ENCODE measurements at places on chromosomes 1 and 21. TPM values are rescaled to one million over a fixed set of nuclear protein-coding genes. Genes with fewer than 3 reads are reported as not detected.

GRCh38 chr1:50966991-50967390 is 3.1 kb upstream of the CDKN2C start:
- no peaks in the 10 kb centered on the region for H3K4me1 ChIP-seq
- peak overlapping the region; percentile 99 for H3K27ac ChIP-seq
- peak overlapping the region; percentile 85 for H3K4me3 ChIP-seq
- H3K27me3 ChIP-seq, result no peaks in the 10 kb centered on the region
- no peak for DNase-seq
- H3K36me3 ChIP-seq, result no peaks in the 10 kb centered on the region

- no peak for DNase-seq
- peak overlapping the region; percentile 75 for H3K27ac ChIP-seq
- H3K4me1 ChIP-seq, result peaks cover 23% of the 10 kb centered on the region
Observed at GRCh38 chr1:9687120-9687873, 35.8 kb downstream of the PIK3CD start.

- H3K4me1 ChIP-seq, result peaks cover 3% of the 10 kb centered on the region
- H3K27me3 ChIP-seq, result no peaks in the 10 kb centered on the region
- no peaks in the 10 kb centered on the region for H3K36me3 ChIP-seq
Observed at GRCh38 chr1:168430321-168430720, 113.5 kb downstream of the XCL2 start.

- H3K36me3 ChIP-seq, result no peaks in the 10 kb centered on the region
- H3K27me3 ChIP-seq, result no peaks in the 10 kb centered on the region
- no peak for DNase-seq
Observed at GRCh38 chr1:116321766-116322175, 51.3 kb upstream of the ATP1A1 start.

DNA sequence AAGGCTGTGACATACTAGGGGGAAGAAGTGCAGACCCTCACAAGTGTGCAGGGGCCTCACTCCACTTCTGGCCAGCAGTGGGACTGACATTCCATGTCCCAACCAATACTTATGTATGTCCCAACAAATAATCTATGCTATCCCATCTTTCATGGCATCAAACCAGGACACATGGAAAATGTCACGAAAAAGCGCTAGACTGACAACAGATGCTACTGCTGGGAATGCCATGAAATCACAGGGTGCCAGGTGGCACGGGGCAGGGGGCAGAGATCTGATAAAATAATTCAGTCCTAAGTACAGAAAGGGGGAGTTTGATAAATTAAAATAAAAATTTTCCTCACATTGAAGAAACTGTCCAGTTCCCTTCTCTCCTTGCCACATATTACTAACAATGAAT is 27.6 kb upstream of the BCAS2 start:
- no peak for DNase-seq
- H3K4me3 ChIP-seq, result no peak overlapping the region
- H3K27me3 ChIP-seq, result no peaks in the 10 kb centered on the region

Gene S100A7A
- total RNA-seq, result 8.1 TPM

Gene TMPRSS2
- 22.6 TPM for total RNA-seq

Gene ZSCAN20
- 6.1 TPM for total RNA-seq

Gene HSD3B2
- not detected for total RNA-seq

Measured in esophagus squamous epithelium (tissue), 5 donors.